Common myeloid progenitor, CD34-positive (primary cell): ENCODE measurements at places on chromosomes 5 and 9.

DNA sequence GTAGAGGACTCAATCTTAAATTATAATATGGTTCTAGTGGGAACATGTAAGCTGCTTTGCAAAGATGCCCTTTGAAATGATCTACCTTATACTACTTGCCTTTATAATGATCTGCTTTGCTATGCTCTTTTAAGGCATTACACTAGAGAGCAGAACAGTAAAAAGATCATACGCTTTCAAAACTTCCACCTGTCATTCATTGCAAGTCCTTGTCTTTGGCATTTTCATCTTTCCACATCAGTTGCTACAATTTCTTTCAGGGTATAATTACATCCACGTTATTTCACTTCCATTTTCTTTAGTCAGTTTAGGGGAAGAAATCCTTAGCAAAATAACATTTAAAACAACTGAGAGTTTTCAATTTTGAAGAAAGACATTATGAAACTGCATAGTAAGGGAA, 80.3 kb downstream of the ACTBL2 start:
- no peak for DNase-seq

- no peak for DNase-seq
Measured at GRCh38 chr5:23314827-23315226, 192.6 kb upstream of the PRDM9 start.

DNA sequence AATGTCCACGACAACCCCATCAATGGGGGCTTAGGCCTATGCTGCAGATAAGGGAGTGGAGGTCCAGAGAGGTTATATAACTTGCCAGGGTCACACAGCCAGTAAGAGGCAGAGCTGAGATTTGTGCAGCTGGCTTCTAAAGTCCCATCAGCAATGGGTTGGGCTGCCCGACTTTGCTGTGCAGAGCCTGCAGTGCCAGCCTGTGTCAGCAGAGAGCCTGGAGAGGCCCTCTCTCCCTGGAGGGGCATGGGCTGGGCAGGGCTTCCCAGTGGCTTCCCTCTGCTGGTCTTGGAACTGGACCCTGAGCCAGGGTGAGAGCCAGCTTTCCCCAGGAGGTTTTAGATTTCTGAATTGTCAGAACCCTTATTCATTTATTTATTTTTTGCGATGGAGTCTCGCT, 77.2 kb upstream of the RAPGEF1 start:
- DNase-seq = no peak

DNA sequence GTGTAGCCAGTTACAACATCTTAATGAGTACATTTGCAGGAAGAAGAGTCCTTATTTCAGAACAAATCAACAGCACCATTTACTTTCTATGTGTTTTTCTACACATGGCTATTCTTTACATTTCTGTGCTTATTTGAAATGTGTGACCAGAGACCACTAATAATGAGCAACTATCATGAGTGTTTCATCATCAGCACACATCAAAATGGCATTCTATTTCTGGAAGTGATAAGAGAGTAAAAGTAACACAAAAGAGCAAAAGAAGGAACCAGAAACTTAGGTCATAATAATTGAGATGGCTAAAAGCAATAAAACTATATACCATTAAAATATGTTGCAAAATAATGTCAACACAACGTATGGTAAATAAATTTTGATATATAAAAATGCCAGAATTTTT, 159.7 kb downstream of the PBX3 start:
- DNase-seq = no peak

DNA sequence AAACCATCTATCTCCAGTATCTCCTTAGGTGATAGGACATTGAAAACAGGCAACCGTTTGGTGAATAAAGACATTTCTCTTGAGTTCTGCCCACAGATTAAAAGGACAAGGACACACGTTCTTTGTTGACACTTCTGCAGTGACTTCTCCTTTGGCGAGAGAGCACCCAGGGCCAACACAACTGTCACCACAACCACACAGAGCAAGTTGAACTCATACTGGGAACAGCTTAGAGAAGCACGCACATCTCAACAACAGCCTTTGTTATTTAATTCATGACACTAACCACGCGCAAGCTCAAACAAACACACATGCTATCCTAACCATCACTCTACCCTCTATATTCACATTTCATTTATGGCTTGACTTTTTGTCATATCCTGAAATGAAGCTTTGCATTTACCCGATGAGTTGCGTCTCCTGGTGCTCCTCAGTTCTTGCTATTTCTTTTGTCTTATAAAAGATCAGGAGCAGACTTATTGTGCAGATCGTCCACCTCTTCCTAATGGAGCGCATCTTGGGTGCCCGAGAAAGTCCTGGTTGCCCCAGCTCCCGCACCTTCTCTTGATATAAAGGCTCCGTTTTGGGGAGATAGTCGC, 543 bp downstream of the ST8SIA4 start:
- peak; percentile 73 for DNase-seq

- no peak for DNase-seq
Measured at GRCh38 chr5:57741336-57741735, 258.7 kb upstream of the ACTBL2 start.

GRCh38 chr9:122857815-122858214, 29.4 kb upstream of the PDCL start:
- DNase-seq = peak; percentile 74

GRCh38 chr9:8857926-8858595, 1058.5 kb upstream of the DMAC1 start:
- DNase-seq = peak; percentile 45

DNA sequence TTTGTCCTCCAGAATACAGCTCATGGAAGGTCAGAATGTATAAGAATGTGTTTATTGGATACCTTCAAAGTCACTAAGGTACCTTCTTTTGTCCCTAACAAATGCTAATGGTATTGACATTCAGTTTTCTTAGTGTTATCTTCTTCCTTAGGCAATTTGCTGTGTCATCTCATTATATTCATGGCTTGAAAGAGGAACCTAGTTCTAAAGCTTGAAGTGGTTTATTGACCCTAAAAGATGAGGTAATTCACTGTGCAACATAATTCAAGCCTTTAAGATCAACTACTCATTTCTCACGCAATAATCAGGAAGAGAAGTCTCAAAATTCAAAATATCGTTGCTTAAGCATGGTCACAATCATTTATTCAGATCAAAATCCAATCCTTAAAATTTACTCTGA, 342.7 kb upstream of the RIOK2 start:
- peak; percentile 78 for DNase-seq

DNA sequence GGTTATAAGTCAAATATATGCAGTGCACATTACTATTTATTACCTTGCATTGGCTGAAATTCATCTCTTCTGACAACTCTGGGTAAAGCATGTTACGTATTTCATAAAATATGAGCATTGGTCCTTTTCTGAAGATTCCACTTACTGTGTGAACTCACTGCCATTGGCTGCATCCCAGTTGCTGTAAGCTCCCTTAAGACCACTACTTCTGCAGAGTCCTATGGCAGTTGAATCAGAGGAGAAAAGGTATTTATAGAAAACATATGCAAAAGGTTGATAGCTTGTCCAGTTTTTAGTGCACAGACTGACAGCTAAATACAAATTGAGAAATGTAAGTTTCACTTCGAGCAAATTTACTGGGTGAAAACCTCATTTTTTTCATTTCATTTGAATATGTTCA, 394.6 kb upstream of the ARRDC3 start:
- DNase-seq = no peak

DNA sequence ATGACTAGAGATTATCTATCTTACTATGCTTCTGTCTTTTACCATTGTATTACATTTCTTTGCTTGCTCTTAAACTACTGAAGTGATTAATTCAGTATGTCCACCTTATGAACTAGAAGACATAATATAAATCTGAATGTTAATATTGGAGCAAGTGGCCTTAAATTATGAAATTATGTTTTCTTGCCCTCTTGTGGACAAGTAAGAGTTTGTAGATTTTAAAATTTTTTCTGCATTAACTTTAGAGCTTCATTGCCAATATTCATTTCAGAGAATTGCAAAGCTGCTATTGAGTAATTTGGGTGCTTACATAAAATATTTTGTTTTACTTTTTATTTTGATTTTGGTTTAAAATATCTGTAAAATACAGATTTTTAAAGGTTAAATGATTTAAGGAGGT, 55.3 kb downstream of the RANBP17 start:
- peak; percentile 3 for DNase-seq

GRCh38 chr9:135914921-135915320, 7.6 kb upstream of the CAMSAP1 start:
- DNase-seq = no peak

DNA sequence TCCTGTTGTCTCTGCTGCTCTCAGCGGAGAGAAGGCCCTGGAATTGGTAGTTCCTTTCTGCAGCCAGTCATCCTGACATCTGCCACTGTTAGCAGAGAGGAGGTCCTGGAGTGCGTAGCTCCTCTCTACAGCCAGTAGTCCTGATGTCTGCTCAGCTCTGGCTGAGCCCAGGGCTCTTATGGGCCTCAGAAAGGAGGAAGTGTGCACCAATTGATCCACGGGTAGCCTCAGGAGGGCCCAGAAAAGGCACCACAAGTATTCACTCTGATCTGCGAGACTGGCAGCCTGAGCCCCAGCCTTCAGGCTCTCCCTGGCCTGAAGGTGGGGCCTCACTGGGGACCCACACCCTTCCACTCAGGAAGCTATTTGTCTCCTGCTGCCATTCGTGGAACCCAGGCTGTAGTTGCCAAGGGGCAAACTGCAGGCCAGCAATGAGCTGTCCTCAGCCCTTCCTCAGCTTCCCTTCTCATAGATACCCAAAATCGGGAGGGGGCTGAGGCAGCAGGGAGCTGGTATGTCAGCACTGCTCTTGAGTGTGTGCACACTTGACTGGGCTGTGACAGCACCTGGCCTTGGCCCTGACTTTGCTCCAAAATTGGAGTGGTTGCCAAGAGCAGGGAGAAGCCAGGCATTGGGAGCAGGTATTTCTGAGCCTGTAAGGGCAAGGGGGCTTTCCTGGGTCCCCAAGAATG, 1049.5 kb upstream of the ACO1 start:
- no peak for DNase-seq

GRCh38 chr9:76620996-76621395, 143.2 kb upstream of the PCA3 start:
- DNase-seq = no peak

GRCh38 chr5:98909363-98909762, 19.4 kb downstream of the CHD1 start:
- DNase-seq = no peak

DNA sequence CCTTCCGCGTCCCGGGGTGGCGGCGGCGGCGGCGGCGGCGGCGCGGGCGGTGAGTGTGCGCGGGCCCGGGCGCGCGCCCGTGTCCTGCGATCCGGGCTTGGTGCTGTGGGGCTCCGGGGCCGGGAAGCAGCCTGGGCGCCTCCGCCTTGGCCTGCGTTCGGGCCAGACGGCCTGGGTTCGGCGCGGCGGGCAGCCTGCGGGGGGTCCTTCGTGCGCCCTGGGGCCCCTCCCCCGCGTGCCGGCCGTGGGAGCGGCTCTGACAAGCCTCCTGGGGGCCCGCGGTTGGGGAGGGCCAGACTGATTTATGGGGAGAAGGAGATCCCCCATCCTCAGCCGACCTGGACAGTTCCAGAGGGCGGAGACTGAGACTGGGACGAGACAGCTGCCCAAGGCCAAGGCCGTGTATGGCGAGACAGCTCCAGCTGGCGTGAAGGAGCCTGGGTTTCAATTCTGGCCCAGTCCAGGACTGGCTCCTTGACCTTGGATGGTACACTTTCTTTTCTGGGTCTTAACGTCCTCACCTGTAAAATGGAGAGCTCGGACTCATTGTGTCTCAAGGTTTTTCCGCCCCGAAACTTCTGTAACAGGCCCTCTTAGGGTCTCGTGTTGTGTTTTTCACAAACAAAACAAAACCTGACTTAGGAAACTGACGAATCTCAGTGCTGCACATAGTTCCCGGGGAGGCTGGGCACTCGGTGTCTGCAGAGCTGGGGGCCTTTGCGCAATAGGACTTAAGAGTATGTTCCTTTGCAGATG, 603 bp downstream of the TMEM268 start:
- DNase-seq = peak; percentile 56

GRCh38 chr5:14204785-14205321, 61.7 kb downstream of the TRIO start:
- DNase-seq = peak; percentile 90

- no peak for DNase-seq
Measured at GRCh38 chr9:99986642-99987041, 80.2 kb downstream of the STX17 start.

DNA sequence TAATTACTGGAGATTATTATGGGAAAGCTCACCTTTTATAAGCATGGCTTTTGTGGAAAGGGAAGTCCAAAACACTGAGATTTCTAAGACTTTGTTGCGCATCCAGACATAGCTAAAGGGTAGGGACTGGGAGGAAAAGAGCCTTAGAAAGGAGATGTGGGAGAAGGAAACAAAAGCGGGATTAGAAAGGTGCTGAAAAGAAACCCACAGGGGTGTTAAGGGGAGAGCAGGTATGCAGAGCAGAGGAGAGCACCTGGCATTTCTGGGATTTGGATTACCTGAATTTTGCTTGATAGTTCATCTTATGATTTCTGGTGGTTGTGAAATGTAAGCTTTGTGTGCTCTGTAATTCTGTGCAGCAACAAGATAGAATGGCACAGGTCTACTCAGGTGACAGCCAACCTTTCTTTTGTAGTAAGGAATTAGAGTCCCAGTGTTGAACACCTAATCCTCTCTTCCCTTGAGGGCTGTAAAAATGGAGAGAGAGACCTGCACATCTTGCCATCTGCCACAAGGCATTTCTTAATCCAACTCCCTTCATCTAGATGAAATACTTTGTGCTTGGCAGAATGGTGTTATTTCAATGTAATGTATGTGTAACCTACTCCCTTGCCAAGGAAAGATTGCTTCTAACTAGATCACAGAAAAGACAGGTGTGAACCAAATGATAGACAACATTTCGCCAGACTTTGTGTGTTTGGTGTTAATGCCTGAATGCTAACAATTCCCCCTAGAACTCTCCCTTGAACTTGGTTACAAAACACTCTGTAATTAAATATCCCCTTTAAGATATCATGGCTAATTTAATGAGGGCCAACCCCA, 47.4 kb downstream of the ATPSCKMT start:
- DNase-seq = no peak

DNA sequence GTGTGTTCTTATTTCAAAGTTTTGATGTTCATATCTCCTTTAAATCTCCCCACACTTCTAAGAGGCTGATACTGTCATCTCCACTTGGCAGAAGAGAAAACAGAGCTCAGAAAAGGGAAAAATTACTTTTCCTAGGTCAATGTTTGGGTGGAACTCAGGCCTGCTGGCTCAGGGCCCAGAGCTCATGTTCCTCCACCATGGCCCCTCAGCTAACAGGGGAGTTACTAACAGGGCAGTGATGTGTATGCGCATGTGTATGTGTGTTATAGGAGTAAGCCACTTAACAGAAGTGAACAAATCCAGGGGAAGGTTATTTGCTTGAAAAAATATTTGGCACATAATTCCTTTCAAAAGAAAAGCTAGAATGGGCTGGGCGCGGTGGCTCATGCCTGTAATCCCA, 2.5 kb downstream of the C1QTNF2 start:
- DNase-seq = no peak

GRCh38 chr5:55570026-55570425, 35.3 kb upstream of the PLPP1 start:
- no peak for DNase-seq

GRCh38 chr9:15136646-15137045, 170.4 kb downstream of the TTC39B start:
- no peak for DNase-seq

GRCh38 chr5:13976867-13977830, 32.7 kb upstream of the DNAH5 start:
- DNase-seq = peak; percentile 36
